Stimulated activated CD4-positive, alpha-beta T cell treated with anti-CD3 and anti-CD28 coated beads, Interleukin-1b, Interleukin-23, amount 100 ng/mL, for 4 hours (primary cell): ENCODE measurements at places on chromosomes 2 and 18.

- no peak for DNase-seq
These were observed 47.3 kb upstream of the NDUFV2 start for GRCh38 chr18:9055185-9055584.

GRCh38 chr2:236928380-236929037, 157.2 kb upstream of the COPS8 start:
- DNase-seq = no peak

DNA sequence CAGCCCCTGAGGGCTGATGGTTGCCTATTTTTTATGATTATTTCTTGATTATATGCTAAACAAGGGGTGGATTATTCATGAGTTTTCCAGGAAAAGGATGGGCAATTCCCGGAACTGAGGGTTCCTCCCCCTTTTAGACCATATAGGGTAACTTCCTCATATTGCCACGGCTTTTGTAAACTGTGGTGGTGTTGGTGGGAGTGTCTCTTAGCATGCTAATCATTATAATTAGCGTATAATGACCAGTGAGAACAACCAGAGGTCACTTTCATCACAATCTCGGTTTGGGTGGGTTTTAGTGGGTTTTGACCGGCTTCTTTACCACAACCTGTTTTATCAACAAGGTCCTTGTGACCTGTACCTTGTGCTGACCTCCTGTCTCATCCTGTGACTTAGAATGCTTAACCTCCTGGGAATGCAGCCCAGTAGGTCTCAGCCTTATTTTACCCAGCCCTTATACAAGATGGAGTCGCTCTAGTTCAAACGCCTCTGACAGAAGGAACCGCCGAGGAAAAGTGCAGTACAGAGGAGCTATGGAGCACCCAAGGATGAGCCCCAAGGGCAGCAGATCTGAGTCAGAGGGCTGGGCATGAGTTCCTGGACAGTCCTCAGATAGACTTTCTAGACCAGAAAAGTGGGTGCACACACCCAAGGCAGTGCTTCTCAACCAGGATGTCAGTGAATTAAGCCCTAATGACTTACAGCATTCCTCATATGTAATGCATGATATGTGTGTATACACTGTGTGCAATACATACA, 37.1 kb upstream of the ASAP2 start:
- DNase-seq = no peak

DNA sequence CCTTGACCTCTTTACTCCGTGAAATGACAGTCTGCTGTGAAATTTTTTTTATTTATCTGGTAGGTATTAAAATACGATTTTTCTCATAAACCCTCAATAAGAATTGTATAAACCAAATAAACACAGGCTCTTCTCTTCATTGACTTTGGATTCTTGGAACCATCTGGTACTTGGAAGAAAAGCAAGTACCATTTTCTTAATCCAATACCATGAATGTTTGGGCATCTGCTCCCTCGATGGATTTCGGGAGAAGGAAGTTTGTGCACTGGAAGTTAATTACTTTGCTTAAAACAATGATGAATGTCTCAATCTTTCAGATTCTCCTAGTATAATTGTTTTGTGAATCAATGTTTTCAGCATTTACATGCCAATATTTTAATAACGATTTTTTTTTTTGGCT, 5.3 kb upstream of the SCG2 start:
- no peak for DNase-seq

GRCh38 chr18:63317982-63318888, 1.3 kb downstream of the BCL2 start:
- peak; percentile 72 for DNase-seq

DNA sequence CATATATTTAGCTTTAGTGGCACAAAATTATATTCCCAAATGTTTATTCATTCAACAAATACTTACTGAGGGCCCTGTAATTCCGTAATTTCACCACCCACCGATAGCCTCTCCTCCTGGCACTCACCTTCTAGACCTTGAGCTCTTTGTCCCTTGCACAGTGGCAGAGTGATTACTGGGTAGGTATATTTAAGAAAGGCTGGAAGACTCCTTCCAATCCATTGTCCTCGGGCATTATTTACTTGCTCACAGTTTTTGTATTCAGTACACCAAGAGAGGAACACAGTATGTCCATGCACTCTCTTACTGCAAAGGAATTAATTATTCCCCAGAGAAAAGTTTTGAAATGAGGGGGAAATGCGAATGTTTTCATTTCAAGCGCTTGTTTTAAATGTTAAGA, 1.1 kb upstream of the CDCA7 start:
- no peak for DNase-seq

DNA sequence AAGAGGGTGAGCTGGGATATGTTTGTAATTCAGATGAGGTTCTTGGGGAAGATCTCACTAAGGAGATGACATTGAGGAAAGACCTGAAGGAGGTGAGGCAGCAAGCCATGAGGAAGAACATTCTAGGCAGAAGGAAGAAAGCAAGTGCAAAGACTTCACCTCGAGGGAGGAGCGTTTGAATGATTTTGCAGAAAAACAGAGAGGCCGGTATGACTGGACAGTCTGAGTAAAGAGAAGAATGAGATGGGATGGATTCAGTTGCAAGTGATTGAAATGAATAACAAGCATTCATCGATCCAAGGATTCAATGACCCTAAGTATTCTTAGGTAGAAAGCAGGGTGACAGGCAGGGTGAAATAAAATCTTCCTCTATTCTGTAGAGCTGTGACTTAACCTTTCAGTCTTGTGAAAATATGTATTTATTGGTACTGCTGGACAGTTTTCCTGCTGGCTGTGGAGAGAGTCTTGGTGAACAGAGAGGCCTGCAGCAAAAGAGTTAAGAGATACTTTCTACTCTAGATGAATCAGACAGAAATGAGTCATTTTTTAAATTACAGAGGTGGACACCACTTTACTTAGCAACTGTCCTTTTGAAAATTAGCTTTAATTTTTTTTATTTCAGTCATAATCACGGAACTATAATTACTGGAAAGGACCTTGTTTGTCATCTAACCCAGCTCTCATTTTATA, 278.4 kb downstream of the LRRTM1 start:
- no peak for DNase-seq

GRCh38 chr2:45964223-45964841, 312.9 kb downstream of the PRKCE start:
- DNase-seq = no peak

- no peak for DNase-seq
These were observed 235.2 kb downstream of the LNPK start for GRCh38 chr2:175766880-175767279.

DNA sequence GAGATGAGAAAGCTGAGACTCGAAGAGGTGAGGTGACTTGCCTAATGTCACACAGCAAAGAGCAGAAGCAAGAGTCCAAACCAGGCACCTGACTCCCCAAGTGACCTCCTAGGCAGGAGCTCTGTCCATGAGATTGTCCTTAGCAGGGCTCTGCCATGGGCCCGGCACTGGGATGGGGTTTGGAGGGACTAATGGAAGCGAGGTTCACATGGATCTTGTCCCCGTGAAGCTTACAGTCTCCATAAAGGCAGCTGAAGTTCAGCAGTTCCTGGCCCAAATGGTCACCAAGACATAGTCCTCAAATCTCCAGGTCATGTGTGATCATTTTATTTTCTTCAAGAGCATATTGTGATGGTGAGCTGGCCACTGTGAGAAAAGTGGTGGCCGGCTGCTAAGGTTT, 57.0 kb upstream of the AFF3 start:
- DNase-seq = no peak

- DNase-seq = no peak
These were observed 70.4 kb downstream of the LRRFIP1 start for GRCh38 chr2:237697586-237698357.

DNA sequence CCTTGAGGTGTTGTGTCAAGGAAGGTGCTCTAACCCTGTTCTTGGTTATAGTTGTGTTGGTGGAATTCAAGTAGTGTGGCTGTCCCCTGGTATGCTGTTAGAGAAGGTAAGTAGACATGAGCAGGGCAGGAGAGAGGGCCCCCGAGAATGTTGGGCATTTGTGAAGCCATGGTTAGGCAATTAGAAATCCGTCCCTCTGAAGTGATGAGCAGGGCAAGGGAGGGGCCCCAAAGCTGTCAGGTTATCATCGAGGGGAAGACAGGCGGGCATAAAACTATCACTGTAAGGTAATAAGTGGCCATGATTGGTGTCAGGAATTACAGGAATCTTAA, 5.2 kb downstream of the XRCC5 start:
- no peak for DNase-seq

DNA sequence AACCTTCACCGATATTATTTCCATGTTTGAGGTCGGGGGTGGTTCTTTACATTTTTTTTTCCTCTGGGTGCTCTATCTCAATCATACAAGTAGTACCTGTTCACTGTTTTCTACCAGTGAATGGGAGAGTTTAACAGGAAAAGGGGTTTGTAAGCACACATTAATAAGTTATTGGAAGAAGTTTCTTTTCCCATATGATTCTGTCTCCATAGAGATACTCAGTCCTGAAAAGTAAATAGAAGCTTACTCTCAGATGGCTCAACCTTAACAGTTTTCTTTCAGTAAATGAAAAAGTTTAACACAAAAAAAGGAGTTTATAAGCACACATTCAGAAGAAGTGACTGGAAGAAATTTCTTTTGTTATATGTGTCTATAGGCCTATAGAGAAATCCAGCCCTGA, 995.6 kb upstream of the SLC39A10 start:
- no peak for DNase-seq

DNA sequence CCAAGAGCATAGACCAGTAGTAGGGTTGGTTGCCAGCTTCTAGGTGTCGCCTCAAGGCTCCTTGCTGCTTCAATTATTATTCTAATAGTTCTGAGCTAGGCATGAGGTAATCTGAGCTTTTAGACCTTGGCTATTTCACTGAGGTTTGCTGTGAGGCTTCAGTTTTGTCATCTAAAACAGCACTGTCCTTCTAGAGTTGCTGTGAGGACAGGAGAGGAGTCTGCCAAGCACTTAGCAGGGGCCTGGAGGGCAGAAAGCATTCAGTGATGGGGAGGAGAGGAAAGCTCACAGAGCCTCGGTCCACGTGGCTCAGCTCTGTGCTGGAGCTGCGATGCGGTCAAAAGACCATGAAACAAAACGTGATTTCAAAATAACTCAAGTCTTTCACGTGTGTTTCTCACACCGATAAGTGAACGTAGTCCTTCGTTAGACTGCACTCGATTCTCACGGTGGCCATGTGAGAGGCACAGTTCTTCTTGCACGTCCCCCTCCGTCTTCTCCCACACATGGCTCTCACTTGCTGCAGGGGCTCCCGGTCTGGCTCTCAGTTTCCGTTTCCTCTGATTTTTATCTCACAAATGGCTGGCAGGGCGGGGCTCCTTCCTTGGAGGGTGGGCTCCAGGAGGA, 113.7 kb downstream of the B3GNT2 start:
- no peak for DNase-seq

- no peak for DNase-seq
These were observed 99.5 kb upstream of the NPAS2 start for GRCh38 chr2:100720445-100720844.

DNA sequence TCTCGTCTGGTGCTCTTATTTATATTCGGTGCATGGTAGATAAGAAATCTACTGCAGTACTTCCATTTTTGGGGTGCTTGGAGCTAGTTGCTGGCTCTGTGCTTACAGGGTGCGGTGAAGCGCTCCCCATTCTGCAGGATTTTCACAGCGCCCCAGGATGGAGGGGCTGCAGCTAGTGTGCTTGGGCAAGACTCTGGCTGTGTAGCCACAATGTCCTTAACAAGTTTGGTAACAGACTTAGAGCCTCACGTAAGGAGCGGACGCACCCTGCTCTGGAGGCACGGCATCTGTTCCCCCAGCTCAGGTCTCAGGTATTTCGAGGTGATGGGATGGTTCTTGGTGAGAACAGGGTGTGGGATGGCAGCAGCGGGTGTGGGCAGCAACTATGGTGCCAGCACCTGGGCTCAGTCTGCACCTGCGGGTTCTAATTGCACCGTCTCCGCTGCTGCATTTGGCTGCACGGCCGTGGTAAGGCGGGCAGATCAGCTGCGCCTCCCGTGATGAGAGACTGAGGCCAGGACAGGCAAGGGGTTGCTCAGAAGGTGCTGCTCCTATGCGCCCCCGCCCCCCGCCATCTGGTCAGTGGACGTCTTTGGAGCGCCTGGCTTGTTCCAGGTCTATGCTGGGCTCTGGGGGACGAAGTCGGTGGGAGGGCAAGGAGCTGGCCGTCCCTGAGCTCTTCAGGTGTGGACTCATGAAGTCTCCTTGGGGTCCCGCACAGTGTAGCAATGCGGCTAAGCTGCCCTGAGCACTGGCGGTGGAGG, 20.1 kb upstream of the ALLC start:
- no peak for DNase-seq

- DNase-seq = peak; percentile 52
These were observed 81.5 kb downstream of the CHRNA1 start for GRCh38 chr2:174682578-174683391.

DNA sequence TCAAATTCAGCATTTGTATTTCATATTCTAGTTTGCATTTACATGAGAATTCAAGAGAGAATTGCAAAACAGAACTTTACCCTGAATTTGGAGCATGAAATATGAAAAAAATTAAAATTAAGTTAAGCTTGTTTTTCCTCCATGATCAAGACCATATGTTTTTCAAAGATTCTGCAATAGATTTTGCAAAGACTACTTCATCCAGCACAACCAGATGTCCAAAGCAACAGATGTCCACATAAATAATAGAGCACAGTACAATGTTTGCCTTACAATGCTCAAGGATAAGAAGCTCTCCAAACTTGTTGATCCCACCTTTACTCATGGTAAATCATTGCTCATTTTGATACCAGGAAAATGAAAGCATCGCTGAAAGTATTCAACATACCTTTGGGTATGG, 25.6 kb downstream of the FAP start:
- DNase-seq = no peak

DNA sequence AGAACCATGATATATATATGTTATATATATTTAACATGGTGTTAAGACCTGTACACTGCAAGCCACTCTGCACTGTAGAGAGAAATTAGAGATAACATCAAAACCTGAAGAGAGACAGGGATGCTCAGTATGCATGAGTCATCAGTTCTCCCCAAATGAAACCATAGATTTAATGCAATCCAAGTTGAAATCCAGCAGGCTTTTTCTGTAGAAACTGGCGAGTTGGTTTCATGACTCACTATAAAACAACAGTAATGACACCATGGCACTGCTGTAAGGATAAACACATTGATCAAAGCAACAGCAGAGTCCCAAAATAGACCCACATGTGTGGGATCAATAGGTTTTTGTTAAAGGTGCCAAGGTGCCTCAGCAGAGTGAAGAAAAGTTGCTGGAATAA, 65.8 kb downstream of the RTP5 start:
- DNase-seq = no peak
